ENCODE measurements at places on chromosomes 5 and 9.
A peak's percentile ranks its signal among the peaks of the same experiment; 100 is the strongest.

- no peak for DNase-seq
Observed at GRCh38 chr5:4735261-4735660, 404.9 kb upstream of the ADAMTS16 start.

DNA sequence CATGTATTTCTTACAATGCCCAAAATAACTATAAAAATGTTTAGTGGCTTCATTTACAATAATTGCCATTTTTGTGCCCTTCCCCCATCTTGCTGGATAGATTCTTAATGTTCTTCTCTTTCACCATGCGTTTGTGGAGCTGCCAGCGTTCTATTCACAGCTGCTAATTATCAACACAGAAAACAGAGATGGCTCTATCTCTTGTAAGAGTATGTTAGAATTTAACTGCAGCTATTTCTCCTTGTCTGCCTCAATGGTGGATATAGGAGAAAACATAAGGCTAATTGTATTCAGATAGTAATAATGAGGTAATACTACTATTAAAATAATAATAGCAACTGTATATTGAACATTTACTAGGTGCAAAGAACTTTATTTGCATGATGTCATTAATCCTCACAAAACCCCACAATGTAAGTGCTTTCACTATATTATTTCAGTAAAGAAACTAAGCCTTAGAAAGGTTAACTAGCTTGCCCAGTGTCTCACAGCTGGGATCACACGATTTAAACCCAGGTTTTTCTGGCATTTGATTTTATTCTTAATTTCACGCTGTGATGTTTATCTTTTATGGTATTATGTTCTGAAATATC, 50.1 kb downstream of the JAKMIP2 start:
- DNase-seq = no peak

DNA sequence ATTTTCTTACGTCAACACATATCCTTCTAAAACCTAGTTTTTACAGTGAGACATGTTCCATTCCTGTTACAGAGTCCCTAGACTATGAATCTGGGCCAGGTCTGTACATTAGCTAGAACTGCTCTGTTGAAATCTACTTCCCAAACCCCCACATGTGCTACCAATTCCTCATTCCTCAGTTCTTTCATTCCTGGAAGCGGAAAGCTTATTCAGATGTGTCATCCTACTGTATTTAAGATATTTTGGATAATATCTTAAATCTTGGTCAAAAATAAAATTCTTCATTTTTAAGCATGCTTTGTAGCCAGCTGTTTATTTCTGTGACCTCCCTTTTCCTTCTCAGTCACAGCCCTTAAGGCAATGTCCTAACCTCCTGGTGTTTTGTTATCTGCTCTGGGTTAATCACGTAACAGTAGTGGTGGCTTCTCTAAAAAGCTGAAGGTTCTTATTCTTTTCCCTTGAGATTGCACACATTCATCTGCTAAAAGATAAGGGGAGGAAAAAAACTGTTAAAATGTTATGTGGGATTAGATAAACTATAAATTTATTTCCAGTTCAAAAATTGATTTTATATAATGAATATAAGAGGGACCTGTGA, 35.6 kb downstream of the GLRX start:
- DNase-seq = peak; percentile 88

GRCh38 chr5:36637101-36637500, 30.7 kb downstream of the SLC1A3 start:
- no peak for DNase-seq

GRCh38 chr9:22142671-22143070, 133.6 kb upstream of the CDKN2B start:
- DNase-seq = peak; percentile 85

DNA sequence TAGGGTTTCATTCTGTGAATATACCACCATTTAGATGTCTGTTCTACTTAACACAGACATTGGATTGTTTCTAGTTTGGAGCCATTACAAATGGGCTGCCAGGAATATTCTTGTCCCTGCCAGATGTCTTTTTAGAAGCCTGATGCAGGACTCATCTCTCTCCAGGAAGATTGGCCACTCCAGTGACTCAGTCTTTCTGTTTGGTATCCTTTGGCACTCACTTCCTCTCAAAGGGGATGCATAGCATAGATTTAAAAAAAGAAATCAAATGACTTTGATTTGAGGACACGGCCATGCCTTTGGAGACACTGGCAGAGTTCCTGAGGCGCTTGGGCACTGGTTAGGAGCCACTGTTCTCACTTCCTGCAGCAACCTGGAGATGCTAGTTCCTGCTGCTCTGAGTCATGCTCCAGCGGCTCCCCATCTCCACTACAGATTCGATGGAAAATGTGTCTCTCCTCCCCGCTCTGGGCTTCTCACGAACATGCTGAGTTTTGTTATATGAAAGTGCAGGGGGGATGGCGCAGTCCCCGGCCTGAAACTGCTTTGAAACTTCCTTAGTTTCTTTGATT, 3.5 kb upstream of the ZNF366 start:
- DNase-seq = peak; percentile 71

GRCh38 chr5:71998746-71999145, 108.5 kb upstream of the MAP1B start:
- DNase-seq = no peak

GRCh38 chr5:135511761-135512575, 23.8 kb downstream of the NEUROG1 start:
- no peak for DNase-seq

DNA sequence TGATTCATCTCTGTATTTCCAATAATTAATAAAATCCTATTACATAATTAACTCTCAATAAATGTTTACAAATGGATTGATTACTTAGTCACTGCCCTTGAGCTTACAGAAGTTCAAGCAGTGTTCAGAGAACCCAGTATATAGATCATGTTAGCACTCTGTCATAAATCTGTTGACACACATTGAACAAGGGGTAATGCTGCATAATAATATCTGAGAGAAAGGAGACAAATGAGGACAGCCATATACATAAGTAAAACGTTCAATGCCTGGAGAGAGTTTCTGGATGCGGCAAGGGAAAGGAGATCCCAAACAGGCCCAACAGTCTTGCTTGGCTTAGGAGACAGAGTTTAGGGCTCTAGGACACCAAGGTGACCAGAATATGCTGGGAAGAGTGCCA, 270.2 kb downstream of the FBXL17 start:
- DNase-seq = no peak

DNA sequence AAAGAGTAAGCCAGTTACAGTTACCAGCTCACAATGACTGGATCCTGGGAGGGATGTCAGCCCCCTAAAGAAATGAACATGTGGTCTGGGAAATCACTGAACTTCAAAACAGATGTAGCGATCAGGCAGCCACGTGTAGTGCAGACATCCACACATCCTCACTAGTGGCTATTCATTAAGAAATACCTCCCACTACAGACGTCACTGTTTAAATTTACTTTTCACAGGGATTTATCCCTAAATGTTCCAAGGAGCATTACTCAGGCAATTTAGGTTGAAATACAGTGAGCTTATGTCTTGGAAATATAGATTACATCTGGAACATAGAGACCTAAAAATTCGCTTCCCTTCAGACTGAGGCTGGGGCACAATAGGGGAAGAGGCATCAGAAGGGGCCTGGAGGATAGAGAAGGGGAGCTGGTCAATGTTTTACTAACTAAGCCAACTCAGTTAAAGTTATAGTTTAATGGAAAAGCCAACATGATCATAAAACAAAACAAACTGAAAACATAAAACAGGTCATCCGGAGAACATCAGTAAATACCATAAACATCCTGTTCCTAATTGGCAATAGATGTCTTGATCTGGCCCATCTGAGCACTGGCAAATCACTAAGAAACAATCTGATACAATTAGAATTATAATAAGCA, 92.3 kb downstream of the FANCC start:
- no peak for DNase-seq

DNA sequence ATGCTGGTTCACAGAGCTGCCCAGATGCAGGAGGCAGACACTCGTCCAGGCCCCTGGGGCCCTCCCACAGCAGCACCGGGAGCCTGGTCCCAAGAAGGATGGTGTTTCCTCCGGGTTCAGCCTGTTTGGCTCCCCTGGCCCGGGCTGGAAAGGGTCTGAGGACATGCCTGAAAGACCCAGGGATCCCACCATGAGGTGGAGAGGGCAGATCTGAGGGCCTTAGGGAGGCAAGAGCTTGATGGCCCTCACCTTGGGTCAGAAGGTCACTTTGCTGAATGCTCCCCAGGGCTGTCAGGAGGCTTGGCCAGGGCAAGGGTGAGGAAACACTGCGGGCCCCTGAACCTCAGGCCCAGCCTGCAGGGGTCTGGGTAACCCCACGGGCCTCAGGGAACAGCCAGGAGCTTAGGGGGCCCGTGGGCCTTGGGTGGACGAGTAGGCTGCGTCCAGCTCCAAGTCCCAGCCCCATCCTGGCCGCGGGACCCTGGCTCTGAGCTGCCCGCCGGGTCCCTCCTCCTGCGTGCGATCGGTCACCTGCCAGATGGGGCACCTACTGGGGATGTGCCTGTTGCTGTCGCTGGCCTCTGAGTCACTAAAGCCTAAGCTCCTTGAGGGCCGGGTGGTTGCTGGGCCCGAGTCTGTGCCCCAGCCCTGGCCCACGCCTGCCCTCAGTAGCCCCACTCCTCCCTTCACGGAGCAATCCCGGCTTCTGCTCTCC, 106.2 kb downstream of the ZNF354C start:
- DNase-seq = no peak

GRCh38 chr5:56085193-56085592, 90.4 kb upstream of the IL6ST start:
- DNase-seq = peak; percentile 58

DNA sequence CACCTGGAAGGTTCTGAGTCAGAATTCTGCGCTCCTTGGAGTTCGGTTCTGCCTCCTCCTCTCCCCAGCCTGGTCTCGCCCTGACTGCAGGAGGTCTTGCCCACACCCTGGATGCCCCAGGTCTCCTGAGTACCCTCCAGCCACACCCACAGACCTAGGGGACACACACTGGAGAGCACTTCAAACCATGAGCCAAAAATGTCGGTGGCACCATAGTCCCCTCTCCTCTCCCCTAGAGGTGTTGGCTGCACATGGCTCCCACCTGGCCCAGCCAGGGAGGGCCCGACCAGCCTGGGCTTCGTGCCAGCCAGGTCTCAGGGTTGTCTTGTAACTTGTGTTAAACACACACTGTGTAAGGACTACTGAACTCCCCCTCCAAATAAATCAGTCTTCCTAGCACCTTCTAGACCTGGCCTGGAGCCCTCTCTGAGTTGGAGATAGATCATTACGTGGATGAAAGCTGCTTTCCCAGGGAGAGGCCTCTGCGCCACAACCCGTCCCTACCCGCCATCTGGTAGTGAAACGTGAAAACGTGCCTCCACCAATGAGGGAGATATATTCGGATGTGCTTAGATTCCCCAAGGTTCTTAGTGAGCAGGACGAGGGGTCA, 49.9 kb upstream of the CTSL start:
- no peak for DNase-seq

DNA sequence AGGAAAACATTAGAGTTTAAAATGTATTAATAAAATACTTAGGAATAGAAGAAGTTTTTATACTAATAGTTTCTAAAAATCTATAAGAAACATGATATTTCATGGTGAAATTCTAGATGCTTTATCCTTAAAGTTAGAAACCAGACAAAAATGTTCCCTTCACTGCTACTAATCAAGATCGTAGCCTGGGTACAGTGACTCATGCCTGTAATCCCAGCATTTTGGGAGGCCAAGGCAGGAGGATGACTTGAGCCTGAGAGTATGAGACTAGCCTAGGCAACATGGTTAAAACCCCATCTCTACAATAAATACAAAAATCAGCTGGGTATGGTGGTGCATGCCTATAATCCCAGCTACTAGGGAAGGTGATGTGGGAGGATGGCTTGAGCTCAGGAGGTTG, 30.4 kb upstream of the KLF9 start:
- DNase-seq = peak; percentile 37

DNA sequence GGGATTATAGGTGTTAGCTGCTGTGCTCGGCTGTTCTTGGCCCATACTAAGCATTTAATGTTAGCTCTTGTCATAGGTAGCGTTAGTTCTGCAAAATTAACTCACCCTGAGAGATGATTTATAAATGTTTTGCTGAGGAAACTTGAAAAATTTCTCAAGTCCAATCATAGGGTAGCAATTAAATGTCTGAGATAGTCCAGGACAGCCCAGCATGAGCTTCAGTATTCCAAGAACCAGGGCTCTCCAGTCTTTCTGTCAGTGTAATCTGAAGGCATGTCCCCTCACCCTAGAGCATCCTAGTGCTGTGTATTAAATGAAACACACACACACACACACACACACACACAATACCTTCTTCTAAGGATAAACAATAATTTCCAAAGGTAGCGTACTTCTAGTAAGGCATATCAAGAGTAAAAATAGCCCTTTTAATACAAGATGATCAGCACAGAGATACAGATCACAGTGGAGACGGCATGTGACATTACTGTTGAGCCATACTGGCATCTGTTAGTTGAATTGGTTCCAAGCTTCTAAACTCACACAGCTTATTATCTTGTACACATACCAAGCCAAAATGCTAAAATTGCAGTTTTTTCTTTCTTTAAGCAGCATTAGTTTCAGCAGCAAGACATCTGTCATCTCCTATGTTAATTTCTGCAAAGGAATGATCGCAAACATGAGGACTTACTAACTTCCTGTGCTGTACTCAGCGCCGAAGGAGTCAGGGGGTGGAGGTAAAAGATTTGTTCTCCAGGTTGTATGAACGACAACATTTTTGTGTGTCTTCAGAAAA, 46.3 kb upstream of the JMY start:
- no peak for DNase-seq

DNA sequence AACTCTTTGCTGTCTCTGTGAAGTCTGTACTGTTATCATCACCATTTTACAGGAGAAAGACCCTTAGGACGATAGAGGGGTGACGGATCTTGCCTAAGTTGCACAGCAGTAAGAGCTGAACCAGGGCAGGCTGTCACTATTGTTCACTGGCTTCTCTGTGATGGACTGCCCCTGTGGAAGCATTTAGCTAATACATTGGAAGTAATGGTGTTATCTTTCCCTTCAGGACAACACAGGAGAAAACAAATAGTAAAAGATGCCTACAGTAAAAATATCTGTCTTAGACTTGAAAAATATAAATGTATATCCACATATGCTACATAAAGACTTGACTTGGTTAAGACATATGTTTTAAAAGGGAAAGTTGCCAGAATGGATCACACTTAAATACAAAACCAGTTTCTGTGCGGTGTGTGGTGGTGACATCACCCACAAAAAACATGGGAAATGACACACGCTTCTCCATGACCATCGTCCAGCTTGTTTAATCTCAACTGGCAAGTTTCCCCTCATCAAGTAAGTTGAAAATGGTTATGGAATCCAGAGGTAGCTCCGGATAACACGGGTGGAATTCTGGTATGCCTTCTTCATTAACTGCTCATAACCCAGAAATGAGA, 351.8 kb downstream of the EBF1 start:
- no peak for DNase-seq

GRCh38 chr5:166582416-166582815, 1709.0 kb upstream of the WWC1 start:
- peak; percentile 67 for DNase-seq

GRCh38 chr5:141100243-141100805, at the start of gene PCDHB3:
Gene PCDHB3 (plus strand): TSS chr5:141100473. CDS start chr5:141100650, 177 bp downstream.
- DNase-seq = peak; percentile 3

DNA sequence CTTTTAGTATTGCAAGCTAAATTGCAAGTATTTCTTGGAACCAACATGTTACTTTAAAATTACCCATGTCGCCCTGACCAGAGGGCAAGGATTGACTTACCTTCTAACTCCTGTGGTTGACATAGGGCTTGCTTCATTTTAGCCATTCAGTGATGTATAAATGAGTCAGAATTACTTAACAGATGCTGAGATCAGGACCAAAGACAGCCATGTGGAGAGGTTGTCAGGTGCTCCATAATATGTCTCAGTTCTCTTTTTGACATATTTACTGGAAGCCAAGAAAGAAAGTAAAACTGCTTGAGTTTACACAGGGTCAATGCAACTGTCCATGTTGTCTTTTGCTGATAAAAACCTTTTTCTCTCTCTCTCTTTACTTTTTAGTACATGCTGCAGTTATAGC, 33.2 kb downstream of the F2RL2 start:
- DNase-seq = no peak

GRCh38 chr5:58330781-58331180, 129.1 kb downstream of the PLK2 start:
- DNase-seq = no peak
